ENCODE measurements at places on chromosomes 11 and 22.

GRCh38 chr11:92225125-92225567 is 528 bp downstream of the FAT3 start:
- no peak for DNase-seq

DNA sequence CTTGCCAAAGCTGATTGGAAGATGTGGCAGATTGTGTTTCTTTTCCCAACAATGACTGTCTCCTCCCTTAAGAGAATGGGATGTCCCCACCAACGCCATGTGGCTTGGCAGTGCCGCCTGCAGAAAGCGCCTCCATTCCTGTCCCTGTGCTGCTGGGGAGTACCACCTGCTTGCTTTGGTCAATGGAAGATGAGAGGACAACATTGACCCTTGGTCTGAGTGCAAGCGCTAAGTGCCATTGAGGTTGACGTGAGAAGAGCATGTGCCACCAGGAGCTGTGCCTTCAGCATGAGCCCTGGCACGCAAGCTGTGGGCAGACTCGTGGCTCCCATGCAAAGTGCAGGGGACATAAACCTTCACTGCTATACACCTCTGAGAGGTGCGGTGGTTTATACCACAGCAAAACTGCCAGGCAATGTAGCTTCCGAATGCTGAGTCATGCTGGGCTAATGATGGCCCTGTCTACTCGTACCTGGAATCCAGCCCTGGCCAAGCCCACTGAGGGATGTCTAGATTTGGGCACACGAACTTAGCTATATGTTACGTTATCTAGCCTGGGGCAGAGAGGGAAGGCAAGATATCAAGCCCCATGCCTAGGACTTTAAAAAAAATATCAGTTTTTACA is 41.9 kb downstream of the MYEOV start:
- DNase-seq, result no peak

DNA sequence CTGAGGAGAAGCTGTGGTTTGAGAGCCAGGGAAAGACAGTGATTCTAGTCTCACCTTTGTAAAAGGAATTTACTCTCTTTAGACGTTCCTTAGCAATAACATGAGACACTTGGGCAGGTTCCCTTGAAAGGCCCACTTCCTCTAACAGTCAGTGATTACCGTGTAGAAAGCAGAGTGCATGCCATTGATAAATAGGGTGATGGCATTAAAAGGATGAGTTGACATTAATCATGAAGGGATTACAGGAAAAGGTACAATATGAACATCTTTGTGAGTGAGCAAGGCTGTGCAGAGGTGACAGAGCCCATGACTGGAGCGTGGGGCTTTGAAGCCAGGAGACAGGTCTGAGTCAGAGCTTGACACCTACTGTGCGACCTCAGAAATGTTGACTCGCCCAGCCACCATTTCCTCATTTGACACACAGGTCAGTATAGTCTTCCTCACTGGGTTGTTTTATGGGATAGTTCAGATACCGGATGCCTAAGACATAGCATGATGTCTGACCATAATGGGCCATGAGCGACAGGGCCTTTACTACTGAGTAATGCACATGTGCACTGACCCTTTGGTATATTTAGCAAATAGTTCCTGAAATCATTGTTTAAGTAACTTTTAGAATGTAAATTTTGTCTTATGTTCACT is 341.7 kb upstream of the MTNR1B start:
- no peak for DNase-seq

GRCh38 chr22:40263191-40263590 is 83.1 kb upstream of the ADSL start:
- no peak for DNase-seq
